ENCODE measurements at places on chromosomes 3 and 15.
A peak's percentile ranks its signal among the peaks of the same experiment; 100 is the strongest.

DNA sequence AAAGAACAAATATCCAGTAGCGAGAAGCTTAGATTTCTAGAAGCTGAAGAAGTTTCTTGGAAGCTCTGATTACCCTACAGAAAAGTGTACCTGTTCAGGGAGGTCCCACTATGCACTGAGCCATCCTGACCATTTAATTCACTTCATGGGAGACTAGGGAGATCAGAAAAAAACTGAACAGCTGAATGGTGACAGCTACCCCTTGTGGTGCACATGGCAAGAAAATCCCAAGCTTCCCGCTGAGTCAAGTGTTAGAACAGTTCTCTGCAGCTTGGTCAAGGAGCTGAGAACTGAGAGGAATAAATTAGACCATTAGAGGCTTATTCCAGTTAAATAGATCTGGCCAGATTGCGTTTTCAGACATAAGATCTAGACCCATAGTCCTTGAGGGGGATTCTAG lies 197.2 kb upstream of the VEPH1 start:
- no peak for DNase-seq

DNA sequence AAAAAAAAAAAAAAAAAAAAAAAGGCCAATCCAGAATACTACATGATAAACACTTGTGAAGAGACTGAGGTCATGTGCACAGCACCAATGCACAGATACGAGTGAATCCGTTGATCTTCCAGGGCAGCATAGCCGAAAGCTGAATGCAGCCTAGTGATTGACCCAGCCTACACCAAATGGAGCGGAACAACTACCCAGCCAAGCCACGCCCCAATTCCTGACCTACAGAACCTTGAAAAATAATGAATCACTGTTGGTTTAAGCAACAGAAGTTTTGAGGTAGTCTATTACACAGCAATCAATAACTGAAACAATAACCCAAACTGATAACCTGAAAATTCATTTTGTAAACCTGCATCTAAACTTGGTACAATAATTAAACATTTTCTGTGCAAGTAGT lies 361.0 kb downstream of the FHIT start:
- no peak for DNase-seq

DNA sequence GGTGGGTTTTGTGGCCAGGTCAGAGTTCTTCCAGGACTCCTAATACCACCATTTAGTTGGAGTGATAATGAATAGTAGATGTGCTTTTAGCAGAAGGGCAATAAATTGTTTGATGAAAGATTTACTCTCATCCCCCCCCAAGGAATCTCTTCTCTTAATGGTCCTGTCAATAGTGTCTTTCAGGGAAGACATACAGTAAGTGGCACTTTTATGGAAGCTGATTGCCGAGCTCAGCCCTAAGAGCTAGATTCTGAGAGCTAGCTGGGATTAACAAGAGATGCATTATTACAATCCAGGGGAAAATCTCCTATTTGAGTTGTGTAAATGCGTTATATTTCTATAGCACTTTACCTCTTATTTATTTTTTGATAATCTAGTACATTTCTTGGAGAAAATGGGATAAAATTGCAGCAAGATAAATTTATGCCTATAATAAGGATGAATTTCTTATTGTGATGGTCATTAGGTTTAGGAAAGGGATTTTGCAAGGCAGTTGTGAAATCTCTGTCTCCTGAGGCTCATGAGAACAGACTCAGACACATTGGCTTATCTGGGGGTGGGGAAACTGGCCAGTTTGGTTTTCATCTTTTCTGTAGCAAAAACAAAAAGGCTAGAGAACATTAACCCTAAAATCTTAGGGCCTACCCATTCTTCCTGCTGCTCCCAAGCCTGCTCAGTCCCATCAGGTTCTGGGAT lies 41.6 kb upstream of the CLSTN2 start:
- DNase-seq: no peak

- DNase-seq: no peak
Measured at GRCh38 chr3:171044835-171045793, 18.6 kb upstream of the SLC2A2 start.

- no peak for DNase-seq
Measured at GRCh38 chr3:82103241-82103640, 341.8 kb upstream of the GBE1 start.

DNA sequence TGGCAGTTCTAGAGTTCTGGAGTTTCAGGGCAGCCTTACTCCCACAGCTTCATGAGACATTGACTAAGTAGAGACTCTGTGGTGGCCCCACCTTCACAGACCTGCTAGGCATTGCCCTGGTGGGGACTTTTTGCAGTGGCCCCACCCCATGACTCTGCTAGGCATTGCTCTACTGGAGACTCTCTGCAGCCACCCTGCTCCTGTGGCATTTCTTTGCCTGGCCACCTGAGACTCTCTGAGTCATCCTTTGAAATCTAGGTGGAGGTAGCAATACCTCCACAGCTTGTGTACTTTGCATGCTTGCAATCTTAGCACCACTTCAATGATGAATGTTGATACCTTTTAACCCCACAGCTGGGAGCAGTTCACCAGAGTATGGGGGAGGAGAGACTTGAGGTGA lies 40.6 kb upstream of the DHX36 start:
- no peak for DNase-seq

DNA sequence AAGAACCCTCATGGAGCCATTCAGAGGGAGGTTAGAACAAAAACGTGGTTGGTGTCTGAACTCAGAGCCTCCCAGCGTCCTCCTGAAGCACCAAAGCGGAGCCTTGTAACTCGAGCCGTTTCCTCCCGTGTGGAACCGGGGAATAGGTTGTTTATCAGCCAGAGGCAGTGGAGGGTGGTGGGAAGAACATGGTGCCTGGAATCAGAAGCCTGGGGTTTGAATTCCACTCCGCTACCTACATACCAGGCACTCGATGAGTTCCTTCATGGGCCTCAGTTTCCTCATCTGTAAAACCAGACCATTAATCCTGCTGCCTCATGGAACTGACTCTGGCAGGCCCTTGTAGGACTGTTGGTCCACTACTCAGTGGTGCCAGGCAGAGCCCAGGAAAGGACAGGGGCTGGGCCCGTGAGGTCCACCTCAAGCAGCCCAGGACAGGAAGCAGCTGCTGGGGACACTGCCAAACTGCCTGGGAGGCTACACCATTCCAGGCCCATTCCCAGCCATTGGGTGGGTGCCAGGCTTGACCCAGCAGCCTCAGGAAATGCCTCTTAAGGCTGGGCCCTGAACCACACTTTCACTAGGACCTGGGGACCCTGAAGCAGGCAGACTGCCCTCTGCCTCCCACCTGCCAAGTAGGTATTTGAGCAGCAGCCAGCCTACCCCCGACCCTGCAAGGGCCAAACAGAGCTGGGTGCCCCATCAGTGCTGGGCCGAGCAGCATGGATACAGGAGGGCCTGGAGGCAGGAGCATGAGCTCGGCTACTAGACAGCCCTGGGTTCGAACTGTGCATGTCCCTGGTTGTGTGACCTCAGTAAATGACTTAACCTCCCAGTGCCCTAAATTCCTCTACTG lies 33.4 kb downstream of the PRKCD start:
- no peak for DNase-seq

GRCh38 chr15:67880651-67881182 lies 40.9 kb upstream of the RNU6-1 start:
- peak; percentile 73 for DNase-seq

DNA sequence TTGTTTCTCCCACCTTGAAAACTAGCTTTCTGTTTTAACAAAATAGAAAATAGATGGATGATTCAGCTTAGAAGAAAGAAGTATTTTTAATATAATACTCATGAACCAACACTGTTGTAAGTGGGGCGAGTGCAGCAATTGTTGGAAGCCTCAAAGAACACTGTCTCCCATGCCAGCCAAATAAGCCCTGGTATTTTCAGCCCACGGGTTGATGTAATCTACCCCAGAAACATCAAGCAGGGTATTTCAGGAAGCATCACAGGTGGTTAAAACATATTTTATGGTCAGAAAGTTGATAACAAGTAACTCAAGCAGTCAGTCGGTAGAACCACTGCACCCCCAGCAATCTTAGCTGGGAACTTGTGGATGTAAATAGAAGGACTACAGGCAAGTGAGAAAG lies 115.9 kb downstream of the SV2B start:
- DNase-seq: no peak

- peak; percentile 85 for DNase-seq
Measured at GRCh38 chr15:101521591-101521990, 32.1 kb upstream of the PCSK6 start.

Measured in common myeloid progenitor, CD34-positive (primary cell).